ENCODE measurements at places on chromosomes 2 and 18.

DNA sequence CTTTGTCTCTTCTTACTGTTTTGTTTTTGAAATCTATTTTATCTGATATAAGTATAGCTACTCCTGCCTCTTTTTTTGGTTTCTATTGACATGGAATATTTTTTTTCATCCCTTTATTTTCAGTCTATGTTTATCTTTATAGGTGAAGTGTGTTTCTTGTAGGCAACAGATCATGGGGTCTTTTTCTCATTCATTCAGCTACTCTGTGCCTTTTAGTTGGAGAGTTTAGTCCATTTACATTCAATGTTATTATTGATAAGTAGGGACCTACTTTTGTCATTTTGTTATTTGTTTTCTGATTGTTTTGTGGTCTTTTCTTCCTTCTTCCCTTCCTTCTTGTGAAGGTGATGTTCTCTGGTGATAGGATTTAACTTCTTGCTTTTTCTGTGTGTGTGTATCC is 60.0 kb upstream of the STK39 start:
- DNase-seq: no peak

- DNase-seq: no peak
Observed at GRCh38 chr2:238015705-238016104, 45.1 kb upstream of the SCLY start.

- no peak for DNase-seq
Observed at GRCh38 chr2:82478641-82479040, 1980.4 kb downstream of the SUCLG1 start.

DNA sequence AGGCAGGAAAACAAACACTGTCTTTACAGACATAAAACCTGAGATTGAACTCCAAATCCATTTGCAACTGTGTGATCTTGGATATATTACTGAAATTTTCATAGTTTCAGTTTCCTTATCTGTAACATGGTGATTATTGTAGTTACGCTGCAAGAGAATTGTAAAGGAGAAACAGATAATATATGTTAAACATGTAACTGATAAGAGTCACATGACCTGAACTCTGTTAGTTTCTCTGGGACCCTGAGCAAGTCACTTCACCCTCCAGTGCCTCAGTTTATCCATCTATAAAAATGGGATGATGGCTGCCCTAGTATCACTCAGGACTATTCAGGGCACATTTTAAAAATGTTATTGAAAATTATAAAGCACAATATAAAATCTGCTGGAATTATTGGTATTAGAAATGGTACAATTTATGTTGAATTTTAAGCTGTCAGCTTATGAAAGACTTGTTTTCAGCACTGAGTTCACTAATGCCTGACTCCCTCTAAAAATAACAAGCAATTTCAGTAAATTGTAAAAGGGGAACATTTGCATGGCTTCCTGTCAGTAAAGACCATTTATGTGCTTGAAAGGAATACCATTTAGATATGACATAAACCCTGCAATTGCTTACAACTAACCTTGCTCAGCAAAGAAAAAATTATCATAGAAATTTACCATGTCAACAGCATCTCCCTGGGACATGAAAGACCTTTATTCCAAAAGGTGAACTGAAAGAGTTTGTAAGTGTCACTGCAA is 393.5 kb downstream of the RAD51AP2 start:
- no peak for DNase-seq

DNA sequence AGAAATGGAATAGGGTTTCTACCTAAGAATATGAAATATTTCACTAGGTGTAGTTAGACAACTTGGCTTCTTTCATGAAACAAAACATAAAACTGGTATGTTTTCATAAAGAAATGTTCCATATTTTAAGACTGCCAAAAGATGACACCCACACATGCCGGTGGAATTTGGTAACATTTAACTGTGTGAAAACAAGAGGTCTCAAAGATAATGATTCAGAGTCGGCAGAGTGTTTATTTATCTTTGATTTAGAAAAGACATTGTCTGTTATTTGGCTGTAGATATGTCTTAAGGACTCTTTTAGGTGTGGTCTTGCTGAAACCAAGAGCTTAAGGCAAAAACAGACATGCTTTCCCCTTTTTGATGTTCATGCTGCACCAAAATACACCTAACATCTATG is 63.5 kb upstream of the FN1 start:
- DNase-seq: no peak

- DNase-seq: no peak
Observed at GRCh38 chr2:64274399-64275173, 130.4 kb upstream of the PELI1 start.

- DNase-seq: peak; percentile 71
Observed at GRCh38 chr2:129923265-129924091, 56.0 kb upstream of the RAB6C start.

DNA sequence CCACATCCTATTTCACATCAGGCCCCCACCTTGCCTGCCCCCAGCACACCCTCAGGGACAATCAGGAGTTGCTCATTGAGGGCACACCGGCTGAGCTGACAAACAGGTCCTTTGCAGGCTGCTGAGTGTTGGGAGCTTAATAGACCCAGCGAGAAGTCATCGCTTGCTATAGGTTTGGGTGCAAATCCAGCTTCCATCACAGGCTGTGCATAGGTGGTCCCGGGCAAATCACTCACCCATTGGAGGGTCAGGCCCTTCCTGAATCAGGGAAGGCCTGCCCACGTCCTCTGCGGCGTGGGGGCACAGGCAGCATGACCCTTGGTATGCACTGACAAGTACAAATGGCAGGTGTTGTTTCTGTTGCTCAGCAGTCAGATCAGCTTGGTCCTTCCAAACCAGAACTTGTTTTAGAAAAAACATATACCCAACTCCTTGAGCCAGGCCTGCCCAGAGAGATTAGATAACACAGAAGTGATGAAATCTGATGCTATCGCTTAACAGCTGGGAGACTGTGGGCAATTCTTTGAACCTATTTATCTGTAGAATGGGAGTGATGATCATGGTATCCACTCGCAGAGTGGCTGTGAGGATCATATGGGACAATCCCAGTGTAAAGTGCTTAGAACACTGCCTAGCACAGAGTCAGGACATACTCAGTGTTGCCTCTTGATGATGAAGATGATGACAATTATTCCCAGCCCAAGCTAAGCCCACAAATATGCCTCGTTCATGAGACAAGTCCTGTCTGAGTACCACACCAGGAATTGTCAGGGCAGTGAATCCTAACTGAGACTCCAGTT is 34.9 kb downstream of the SMAD7 start:
- DNase-seq: no peak

GRCh38 chr18:46282646-46283045 is 178.5 kb downstream of the HAUS1 start:
- DNase-seq: no peak

DNA sequence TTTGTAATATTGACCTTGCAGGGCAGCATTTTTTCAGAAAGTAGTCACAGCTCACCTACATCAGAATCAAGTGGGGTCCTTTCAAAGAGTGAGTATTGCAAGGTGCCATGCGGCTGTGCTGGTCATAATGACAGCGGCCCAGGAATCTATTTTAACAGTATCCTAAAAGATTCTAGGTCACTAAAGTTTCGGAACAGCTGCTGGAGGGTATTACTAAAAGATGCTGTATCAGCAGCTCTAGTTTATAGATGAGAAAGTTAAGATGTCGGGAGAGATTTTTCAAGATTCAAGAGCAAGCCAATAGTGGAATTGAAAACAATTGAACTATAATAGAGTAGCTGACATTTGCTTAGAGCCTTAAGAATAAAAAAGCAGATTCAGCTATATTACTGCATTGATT is 336.0 kb downstream of the SLC8A1 start:
- DNase-seq: no peak

DNA sequence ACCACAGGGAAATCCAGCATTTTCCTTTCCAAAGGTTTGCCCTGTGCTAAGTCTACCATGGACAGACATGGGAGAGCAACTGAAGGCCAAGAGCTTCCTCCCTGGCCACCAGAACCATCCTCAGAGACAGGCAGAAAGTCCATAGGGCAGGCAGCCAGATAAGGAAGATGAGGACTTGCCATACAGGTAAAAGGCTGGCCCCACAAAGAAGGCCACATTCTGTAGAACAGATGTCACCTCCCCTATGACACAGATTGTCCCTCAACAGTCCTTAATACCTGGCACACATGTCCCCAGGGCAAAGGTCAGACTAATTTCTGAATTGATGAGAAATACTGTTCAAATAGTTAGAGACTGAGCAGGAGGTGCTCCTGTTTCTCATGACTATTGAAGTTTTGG is 52.0 kb downstream of the FECH start:
- DNase-seq: no peak

- no peak for DNase-seq
Observed at GRCh38 chr2:17646081-17646554, 105.6 kb downstream of the VSNL1 start.

DNA sequence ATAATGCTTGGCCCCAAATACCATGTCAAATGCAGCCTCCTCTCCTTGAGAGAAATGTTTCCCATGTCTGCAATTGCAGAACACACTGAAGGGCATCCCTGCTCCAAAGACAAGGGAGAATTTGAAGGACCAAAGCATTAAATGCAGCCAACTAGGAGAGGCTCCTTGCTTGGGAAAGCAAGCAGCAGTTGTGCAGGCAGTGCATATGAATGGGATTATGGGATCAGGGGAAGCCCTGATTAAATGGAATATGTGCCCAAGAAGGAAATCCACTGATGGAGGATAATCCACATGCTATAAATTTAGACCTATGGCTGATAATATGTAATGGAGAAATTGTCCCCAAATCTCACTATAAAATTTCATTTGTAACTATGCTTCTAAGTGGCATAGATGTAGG is 116.1 kb downstream of the NCKAP5 start:
- no peak for DNase-seq
